ENCODE measurements at places on chromosomes 3 and 15.

- no peak for DNase-seq
Measured at GRCh38 chr3:126126811-126127431, 43.0 kb upstream of the SLC41A3 start.

GRCh38 chr3:125431391-125431790 lies 56.3 kb upstream of the ZNF148 start:
- DNase-seq = no peak

GRCh38 chr15:74482661-74483060 lies 21.7 kb upstream of the UBL7 start:
- DNase-seq = no peak

GRCh38 chr3:177361081-177361938 lies 164.0 kb upstream of the TBL1XR1 start:
- no peak for DNase-seq

GRCh38 chr15:54816401-54816800 lies 380.3 kb downstream of the RSL24D1 start:
- DNase-seq = no peak

GRCh38 chr3:101084404-101084803 lies 91.2 kb upstream of the ABI3BP start:
- no peak for DNase-seq

DNA sequence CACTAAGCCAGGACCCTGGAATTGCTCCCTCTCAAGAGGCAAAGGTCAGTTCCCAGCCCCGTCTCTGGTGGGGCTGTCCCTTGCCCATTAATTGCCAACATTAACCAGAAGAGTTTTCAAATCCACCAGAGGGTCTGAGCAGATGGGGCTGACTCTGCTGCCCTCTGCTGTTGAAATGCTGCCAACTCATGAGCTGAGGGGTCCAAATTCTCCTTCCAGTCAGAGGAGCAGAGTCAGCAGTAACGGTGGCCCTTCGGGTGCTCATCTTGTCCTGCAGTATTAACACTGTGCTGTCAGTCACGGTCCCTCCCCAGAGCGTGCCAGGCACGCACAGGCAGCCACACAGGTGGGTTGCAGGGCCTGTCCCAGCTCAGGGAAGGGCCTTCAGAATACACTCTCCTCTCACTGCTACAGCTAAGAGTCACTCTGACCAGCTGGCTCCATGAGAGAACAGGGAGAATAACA lies 10.7 kb upstream of the SPTBN5 start:
- peak; percentile 73 for DNase-seq

DNA sequence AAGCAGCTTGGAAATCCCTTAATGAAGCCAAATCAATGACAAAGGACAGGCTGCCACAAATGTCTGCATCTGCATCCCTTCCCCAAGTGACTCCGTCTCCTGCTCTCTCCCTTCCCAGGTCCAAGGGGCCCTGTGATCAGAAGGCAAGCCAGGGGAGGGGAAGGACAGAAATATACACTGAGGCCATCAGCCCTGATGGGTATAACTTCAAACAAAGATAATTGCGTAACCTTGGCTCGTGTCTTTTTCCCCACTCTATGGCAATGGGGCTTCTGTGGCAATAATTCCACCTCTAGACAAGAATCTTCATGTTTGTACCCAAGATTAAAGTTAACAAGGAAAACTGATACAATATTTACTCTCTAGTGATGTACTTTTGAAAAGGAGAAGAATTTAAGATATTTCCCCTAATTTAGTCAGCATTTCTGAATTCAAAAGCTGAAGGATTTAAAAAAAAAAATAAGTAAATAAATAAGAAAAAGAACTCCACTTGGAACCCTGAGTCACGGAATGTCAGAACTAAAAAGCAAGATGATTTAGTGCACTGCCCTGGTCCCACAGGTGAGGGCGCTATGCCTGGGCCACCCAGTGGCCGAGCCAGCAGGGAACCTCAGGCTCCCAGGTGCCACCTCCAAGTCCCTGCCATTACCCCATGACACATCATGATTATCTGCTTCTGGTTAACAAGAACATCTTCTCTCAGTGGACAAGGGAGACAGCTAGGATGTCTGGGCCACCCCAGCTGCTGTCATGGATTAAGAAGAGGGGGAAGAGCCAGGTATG lies 154.5 kb downstream of the STT3B start:
- DNase-seq = no peak

DNA sequence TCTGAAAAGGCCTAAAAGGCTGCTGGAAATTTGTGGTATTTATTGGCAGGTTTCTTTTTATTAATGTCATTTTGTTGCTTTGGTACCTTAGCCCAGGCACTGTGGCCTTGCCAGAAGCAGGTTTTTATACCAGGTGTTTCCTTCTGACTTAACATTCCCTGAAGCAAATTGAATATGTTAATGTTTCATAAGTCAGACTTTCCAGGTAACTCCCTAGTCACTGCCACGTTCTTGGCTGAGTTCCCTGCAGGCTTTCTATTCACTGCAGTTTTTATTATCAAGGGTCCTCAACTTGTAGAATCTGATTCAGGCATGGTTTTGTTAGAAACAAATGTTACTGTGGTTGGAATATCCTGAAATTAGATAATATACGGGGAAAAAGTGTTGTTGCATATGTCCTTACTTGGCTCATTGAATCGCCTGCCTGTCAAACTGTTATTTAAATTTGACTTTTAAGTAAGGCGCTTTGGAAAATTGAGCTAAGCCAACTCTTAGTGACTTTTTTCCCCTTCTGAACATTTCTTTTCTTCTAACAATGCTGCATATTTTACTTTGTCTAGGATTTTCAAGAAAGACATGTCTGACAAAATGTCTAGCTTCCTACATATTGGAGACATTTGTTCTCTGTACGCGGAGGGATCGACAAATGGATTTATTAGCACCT lies 22.9 kb downstream of the ITPR1 start:
- DNase-seq = no peak

- DNase-seq = no peak
Measured at GRCh38 chr3:186024210-186024609, 84.7 kb downstream of the ETV5 start.

DNA sequence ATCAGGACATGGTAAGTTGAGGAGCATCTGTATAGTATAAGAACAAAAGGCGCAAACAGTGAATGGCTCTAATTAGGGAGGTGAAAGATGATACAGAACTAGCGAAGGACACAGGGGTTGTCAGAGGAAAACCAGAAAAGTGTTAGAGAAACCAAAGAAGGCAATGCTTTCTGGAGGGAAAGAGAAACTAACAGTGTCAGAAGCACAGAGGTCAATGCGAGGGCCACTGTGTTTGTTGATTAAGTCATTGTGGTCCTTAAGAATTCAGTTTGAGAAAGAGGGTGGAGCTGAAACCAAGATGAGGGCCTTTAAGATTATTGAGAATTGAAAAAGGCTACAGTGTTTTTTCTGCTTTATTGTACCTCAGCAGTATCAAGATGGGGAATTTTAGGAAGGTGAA lies 28.8 kb downstream of the ATG7 start:
- no peak for DNase-seq

DNA sequence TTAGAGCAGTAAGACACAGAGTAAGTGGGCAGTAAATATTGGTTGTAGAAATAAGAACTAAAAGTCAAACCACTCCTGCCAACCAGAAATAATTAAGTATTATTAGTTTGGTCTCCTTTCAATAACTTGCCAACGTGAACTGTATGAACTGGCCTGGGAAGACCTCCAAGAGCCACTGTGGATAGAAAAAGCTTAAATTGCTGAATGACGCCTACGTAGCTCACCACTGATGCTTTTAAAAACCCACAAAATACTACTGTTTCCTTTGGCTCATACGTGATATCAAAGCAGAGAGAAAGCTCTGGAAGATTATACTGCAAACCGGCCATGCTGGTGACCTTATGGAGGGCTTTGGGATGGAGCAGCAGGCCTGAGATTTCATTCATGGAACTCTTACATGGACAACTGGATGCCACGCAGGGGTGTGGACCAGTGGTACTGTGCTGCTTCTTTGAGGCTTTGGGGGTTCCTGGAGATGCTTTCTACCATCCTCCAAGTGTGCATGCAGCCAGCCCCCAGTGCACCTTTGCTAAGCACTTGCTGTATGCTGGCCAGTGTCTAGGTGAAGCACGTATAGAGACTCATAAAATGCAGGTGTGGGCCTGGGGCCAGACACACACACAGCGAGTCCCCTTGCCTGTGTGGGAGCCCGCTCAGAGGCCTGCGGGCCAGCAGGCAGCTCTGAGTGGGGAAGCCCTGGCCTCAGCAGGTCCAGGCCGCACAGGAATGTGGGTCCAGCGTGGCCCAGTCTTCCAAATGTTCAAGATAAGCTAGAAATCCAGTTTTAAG lies 66.8 kb downstream of the ABTB1 start:
- no peak for DNase-seq

- no peak for DNase-seq
Measured at GRCh38 chr15:91530279-91530678, 323.2 kb upstream of the SLCO3A1 start.

DNA sequence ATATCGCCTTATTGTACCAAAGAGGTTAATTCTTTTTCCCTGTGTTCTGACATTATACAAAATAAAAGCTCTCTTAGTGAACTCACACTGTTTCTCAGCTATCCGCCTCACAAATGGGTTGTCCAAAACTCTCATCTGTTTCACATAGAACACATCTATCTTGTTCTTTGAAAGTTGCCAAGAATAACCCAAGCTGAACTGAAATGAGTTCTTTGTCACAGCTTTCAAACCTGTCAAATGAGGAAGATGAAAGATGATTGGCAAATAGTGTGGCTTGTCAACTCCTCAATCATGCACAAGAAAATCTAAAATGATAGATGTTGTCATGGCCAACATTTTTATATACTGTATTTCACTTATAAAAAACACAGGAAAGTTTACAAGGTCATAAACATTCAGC lies 168.1 kb upstream of the OSTN start:
- DNase-seq = no peak

- no peak for DNase-seq
Measured at GRCh38 chr15:99983171-99983885, 250.1 kb upstream of the LYSMD4 start.

- no peak for DNase-seq
Measured at GRCh38 chr3:25657293-25657692, 7.4 kb downstream of the TOP2B start.

DNA sequence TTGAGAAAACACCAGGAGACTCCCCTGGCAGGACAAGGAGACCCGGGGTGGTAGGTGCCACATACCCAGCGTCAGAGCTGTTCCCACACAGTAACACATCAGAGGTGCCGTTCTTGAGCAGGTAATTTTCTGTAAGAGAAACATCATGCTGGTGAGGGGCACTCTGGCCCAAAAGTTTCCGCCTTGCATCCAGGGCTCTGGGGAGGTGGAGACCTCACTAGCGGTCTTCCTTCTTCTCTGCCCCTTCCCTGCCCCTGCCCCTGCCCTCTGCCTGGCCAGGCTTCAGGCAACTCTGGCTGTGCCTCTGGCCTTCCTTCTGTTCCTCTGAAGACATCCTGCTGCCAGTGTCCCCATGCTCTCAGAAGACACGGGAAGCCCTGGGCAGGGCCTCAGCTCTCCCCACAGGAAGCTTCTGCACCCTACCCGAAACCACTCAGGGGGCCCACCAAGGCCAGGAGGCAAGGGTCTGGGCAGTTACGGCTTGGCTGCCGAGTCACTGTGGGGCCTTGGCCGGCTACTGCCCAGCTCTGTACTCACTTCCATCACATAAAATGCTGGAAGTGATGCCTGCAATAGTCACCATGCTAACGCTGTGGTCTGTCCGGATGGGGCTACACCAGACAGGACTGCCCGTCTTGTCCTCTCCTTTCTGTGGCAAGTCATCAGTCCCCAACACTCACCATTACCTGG lies 41.3 kb downstream of the SCN5A start:
- DNase-seq = no peak

- DNase-seq = no peak
Measured at GRCh38 chr3:12630292-12630691, 33.6 kb downstream of the RAF1 start.

- DNase-seq = no peak
Measured at GRCh38 chr3:77513542-77513941, 473.6 kb downstream of the ROBO2 start.

DNA sequence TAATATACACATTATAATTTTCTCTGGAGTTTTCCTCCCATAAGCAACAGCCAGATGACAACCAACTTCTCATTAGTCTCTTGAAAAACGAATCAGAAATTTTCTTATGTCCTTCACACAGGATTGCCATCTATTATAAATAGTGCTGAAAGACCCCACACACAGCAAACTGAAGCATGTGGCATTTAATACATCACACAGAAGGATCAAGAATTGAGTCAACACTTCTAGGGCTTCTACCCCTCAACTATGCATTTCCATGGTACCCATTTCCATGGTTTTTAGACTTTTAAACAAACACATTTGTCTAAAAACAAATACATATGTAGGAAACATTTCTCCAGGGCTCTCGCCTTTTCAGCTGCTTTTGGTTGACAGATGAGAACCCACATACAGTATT lies 282.1 kb downstream of the ZBTB20 start:
- DNase-seq = no peak

GRCh38 chr15:31609906-31610305 lies 283.3 kb downstream of the KLF13 start:
- no peak for DNase-seq

DNA sequence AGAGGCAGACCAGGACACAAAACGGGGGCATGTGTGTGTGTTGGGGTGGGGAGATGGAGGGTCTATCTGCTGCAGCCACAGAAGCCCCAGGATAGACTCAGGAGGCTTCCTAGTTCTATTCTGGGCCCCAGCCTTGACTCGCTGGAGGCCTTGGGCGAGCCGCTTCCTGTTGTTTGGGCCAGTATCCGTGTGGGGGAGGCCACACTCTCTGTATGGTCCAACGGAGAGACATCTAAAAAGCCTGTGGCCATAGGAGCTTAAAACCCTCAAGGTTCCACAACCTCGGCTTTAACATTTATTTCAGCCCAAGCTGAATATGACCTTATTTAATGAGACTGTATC lies 32.8 kb downstream of the POC1A start:
- DNase-seq = peak; percentile 66

DNA sequence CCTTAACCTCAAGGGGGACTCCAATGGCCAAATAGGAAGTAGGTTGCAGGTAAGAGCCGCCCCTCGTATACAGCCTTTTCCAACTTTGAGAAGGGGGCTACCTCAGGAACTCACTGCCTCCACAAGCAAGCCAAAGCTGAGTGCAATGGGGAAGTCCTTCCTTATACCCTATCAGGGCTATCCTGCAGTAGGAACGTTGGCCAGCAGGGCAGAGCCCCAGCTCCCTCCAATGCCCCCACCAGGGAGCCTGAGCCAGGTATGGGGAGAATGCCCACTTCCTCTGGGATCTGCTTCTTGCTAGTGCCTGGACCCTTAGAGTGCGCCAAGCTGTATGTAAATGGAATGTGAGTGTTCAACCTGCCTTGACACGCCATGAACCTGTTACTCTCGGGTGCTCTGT lies 16.3 kb downstream of the CACNA2D2 start:
- no peak for DNase-seq

All from KG1 (cell line).